AG20443 (cell line): ENCODE measurements at places on chromosomes 3 and 15.
A peak's percentile ranks its signal among the peaks of the same experiment; 100 is the strongest.

GRCh38 chr3:126704494-126705214 lies 614 bp downstream of the CHCHD6 start:
- DNase-seq, result peak; percentile 19

DNA sequence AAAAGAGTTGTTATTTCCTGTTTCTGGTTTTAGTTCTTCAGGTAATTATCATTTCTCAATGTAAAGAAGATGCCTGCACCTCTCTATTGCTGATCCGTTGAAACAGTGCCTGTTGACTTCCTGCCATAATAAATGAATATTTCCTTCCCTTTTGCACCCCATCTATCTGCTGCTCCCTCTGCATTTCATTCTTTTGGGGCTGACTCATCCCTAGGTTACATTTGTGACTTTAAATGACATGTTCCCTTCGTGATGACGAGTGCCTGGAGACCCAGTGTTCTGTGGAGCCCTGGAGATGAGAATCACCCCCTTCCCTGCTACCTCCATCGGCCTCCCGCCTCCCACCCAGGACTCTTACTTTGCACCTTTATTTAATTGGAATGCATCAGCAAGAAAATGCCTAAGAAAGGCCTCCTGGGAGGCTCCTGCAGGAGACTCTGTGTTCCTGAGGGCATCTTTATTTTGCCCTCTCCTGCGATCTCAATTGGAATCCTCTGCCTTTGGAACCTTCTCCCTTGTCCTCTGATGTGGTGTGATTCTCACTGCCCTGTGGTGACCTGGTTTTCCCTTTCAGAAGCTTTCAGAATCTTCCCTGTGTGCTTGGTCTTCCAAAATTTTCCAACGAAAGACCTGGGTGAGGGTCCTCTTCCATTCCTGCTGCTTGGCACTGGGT lies 13.7 kb downstream of the LRRK1 start:
- DNase-seq, result no peak

DNA sequence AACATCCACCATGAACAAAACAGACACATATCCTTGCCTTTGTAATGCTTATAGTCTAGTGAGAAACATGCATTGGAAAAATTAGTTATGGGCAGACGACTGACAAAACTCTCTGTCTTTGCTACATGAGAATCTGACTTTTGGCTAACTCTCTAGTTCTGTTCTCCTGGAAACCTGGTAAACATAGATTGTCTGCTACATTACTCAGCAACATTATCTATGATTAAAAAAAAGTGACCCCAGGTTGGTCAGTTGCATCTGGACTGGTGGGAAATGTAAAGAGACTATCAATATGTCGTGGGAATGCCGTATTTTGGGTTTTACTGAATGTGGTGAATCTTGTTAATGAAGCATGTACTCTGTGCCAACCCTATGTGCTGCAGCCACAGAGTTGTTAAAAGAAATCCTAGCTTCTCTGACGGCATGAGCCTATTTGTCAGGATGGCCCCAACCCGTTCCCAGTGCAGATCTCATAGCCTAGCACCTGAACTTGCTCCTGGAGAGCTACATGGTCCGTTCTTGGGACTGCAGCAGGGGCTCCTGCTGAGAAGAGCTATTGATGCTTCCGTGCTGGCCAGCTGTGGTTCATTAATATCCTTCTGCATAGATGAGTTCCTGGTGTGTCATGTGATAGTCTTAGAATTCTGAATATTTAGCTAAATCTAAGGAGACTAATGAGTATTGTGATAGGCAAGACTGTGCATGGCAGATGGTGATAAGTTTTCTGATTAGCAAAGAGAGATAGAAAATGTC lies 311.7 kb upstream of the ZNF717 start:
- DNase-seq, result peak; percentile 12

DNA sequence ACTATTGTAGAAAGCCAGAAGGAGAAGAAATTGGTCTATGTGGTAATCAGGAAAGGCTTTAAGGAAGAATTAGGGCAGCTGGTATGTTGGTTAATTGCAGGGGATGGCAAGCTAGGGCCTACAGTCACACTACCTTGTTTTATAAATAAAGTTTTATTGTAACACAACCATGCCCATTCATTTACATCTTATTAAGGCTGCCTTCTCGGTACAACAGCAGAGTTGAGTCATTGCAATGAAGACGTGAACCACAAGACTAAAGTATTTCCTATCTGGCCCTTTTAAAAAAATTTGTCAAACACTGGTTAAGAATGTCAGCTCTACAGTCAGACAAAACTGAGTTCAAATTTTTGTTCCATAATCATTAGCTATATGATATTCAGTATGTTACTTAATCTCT lies 8.3 kb downstream of the SERPINI1 start:
- DNase-seq, result no peak

GRCh38 chr3:158109804-158110657 lies at the start of gene RSRC1:
Gene RSRC1 (plus strand): TSS chr3:158110089. CDS start chr3:158122105, 12,016 bp downstream.
- peak; percentile 86 for DNase-seq

- peak; percentile 38 for DNase-seq
These were observed 103.7 kb upstream of the TGFBR2 start for GRCh38 chr3:30502742-30503073.

DNA sequence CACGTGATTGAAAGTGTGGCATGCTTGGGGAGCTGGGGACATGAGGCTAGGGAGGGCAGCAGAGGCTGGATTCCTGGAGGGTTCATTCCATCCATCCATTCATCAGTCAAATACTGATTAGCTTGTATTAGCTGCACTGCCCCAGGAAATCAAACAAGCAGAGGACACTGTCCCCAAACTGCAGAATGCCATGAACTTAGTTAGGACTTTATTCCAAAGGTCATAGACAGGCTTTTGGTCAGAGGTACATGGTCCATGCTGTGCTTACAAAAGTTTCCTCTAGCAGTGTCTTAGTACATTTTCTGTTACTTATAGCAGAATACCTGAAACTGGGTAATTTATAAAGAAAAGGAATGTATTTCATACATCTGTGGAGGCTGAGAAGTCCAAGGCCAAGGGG lies 47.7 kb downstream of the LMCD1 start:
- DNase-seq, result no peak

- no peak for DNase-seq
These were observed 895.0 kb downstream of the CADM2 start for GRCh38 chr3:85853805-85854204.

GRCh38 chr15:35141743-35142471 lies 56.8 kb upstream of the NANOGP8 start:
- DNase-seq, result peak; percentile 42

- no peak for DNase-seq
These were observed 39.2 kb downstream of the ATP2B2 start for GRCh38 chr3:10466186-10466585.

DNA sequence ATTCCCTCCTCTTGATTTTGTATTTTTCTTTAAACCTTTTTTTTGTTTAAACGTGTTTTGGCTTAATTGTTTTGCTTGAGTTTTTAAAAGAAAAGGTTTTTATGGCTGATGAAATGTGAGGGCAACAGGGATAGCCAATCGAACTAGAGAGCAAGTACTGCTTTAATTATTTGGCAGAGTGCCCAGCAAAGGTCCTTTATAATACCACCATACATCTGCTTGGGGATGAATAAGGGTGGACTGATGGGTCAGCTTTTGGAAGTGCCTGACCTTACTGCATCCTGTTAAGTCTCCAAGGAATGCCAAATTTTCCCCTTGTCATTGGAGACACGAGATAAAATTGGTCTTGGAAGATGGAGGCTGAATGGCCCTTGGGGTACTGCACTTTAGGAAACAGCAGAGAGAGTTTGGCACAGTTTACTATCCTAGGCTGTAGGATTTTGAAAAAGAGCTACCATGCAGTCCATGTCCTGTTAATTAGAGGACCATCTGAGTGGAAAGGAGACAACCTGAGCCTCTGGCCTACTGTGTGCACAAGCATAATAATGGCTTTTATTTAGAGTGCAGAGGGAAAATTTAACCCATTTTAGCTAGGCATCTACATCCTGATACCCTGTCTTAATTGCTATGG lies 19.8 kb upstream of the MTHFS start:
- no peak for DNase-seq

DNA sequence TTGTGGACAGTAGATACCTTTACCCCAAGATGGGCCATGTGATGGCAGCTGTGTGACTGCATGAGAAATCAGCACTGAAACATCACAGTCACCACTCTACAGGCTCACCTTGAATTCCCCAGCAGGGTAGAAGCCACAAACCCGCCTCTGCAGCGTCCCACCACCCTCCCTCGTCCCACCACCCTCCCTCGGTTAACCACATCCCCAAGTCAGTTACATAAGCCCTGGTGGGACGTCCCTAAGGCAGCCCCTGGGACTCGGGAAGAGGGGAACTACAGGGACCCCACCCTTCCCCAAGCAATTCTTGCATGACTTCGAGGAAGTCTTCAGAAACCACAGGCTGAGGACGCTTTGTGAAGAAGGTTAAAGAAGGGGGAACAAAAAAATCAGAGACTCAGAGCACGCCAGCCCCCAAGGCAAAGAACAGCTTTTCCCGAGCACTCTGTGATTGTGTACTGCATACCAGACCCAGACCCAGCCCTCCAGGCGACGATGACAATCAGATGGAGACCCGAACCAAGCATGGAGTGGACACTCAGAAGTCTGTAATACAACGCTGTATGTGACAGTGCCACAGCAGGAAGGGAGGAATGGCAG lies 60.5 kb downstream of the SH3BP5 start:
- DNase-seq, result no peak

DNA sequence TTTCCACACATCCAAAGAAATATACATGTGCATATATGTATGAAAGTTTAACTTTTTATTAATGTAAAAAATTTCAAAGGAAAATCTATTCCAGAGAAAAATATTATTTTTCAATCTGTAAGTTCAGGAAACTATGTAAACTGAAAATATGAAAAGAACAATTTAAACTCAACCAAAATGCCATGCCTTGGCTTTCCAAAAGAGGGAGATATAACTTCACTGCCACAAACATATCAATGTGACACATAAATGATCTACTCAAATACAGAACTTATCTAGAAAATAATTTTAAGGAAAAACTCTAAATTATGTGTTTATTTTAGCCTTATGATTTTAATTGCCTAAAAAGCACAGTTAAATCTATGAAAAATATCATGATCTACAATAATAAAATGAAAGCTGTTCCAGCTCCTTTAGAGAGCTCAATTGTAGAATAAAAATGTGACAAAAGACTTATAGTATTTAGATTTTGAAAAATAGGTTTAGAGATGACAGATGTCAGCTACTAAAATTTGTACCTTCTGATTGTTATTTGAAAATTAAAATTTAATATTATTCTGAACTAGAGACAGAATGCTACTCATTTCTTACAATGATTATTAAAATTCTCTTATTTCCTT lies 94.8 kb downstream of the GBE1 start:
- peak; percentile 30 for DNase-seq

GRCh38 chr15:42457445-42458442 lies 33.2 kb downstream of the ZNF106 start:
- DNase-seq, result peak; percentile 90

- no peak for DNase-seq
These were observed 87.7 kb upstream of the HACD2 start for GRCh38 chr3:123672429-123673146.

- DNase-seq, result no peak
These were observed 18.9 kb downstream of the NR1I2 start for GRCh38 chr3:119800844-119801243.

- DNase-seq, result no peak
These were observed 91.1 kb upstream of the LRRN1 start for GRCh38 chr3:3707858-3708768.

DNA sequence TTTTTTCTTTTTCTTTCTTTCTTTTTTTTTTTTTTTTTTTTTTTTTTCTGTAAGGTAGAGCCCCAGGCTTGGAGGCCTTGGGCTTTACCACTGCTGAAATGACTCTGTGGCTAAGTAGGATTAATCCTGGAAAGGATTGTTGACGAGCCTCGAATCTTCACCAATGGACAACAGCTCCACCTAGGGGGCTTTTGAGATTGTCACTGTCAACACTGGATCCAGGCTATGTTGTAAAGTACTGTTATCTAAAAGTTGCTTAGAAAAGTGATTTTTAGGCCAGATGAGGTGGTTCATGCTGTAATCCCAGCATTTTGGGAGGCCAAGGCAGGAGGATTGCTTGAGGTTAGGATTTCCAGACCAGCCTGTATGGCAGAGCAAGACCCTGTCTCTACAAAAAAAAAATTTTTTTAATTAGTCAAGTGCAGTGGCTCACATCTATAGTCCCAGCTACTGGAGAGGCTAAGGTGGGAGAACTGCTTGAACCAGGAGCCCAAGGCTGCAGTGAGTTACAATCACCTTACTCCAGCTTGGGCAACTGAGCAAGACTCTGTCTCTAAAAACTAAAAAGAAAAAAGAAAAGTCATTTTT lies 41.6 kb downstream of the KLHL18 start:
- peak; percentile 89 for DNase-seq

- no peak for DNase-seq
These were observed 24.1 kb downstream of the DUOX2 start for GRCh38 chr15:45089712-45090373.

- no peak for DNase-seq
These were observed 7.5 kb upstream of the LCTL start for GRCh38 chr15:66573348-66573718.

- DNase-seq, result peak; percentile 52
These were observed 38.4 kb downstream of the GTF2E1 start for GRCh38 chr3:120780977-120781376.

DNA sequence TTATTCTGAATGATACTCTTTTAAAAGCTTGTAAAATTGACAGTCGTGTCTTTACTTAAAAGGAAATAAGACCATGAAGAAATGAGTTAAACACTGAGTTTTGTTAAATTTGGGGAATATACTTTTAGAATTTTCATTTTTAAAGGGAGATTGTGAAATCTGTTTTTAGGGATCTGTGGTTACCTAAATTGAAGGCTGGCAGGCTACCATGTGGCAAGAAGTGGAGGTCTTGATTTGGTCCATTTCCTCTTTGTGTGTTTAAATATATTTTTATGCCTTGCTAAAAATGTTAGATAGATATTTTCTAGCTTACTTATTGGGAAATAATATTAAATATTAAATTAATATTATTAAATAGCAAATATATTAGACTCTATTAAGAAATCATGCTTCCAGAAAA lies 36.6 kb upstream of the SLC22A13 start:
- no peak for DNase-seq

- DNase-seq, result peak; percentile 63
These were observed 60.9 kb downstream of the UMPS start for GRCh38 chr3:124791142-124791541.

DNA sequence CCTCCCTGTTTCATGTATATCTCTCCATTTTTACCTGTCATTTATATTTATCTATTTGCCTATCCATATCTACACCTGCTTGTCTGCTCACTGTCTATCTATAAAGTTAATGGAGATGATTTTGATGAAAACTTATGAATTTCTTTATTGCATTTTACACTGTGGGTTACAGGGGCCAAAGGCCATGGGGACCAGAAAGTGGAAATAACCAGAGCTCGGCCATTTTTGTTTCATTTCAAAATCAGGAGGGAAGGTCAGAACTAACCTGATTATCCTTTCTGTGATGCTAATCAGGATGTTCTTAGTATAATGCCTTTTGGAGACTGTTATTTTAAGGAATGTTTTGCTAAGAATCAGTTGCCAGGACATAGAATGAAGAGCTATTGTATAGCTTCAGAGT lies 147.2 kb downstream of the LPP start:
- DNase-seq, result no peak

GRCh38 chr3:150656316-150656715 lies 47.4 kb downstream of the ERICH6 start:
- no peak for DNase-seq

- peak; percentile 80 for DNase-seq
These were observed 88.3 kb downstream of the TMEM266 start for GRCh38 chr15:76147906-76148570.

GRCh38 chr3:191314109-191314728 lies 15.0 kb upstream of the CCDC50 start:
- DNase-seq, result no peak
